ENCODE measurements at places on chromosomes 6 and 20.

DNA sequence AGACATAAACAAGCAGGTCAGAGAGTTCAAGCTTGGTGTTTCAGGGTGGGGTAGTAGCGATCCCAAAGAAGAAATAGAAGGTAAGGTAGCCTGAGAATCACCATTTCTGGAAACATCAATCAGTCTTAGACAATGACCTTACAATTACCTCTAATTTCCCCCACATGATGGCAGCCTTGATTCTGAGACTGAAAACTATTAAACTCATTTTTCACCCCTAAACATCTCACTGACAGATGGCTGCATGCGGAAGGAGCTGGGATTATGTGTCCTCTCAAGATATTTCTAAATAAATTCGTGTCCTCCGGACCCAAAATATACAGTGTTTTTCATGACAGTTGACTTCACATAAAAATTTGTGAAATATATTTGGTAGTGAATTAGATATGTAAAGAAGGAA, 61.0 kb downstream of the KIF6 start:
- no peak for DNase-seq

GRCh38 chr6:128848212-128848935, 34.6 kb upstream of the LAMA2 start:
- no peak for DNase-seq

- DNase-seq = no peak
These were observed 44.6 kb upstream of the DDR1 start for GRCh38 chr6:30839671-30840070.

DNA sequence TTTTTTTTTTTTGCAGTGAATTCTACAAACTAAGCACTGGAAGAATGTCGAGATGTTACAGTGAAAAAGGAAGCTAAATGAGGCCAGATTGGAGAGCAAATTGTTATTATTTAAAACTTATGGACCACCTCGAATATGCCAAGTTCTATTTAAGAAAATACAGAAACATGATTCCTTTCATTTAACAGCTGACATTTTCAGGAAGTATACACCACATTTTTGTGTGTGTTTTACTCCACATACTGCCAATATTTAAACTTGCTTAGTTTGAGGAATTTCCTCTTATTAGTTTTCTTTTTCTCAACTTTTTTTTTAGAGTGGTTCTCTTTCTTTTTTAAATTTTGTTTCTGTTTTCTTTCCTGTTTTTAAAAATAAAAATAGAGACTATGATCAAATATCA, 37.0 kb upstream of the GCLC start:
- no peak for DNase-seq

DNA sequence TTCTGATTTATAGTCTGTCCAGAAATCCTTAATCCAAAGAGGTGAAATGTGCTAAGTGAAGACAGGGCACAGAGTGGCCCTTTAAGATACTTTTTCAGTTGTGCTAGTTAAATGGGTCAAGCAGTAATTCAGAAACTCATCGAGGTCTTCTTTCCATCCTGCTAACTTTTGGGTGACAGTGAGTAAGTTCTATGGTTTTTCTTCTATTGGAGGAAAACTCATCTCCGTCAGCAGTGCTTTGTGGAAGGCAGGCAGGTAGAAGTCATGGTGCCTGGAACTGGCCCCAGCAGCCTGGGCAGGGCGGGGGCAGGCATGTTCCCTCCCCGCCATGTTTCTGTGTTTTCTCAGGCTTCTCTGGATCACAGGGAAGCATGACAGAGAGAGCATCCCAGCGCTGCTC, 66.5 kb upstream of the SCP2D1 start:
- no peak for DNase-seq

DNA sequence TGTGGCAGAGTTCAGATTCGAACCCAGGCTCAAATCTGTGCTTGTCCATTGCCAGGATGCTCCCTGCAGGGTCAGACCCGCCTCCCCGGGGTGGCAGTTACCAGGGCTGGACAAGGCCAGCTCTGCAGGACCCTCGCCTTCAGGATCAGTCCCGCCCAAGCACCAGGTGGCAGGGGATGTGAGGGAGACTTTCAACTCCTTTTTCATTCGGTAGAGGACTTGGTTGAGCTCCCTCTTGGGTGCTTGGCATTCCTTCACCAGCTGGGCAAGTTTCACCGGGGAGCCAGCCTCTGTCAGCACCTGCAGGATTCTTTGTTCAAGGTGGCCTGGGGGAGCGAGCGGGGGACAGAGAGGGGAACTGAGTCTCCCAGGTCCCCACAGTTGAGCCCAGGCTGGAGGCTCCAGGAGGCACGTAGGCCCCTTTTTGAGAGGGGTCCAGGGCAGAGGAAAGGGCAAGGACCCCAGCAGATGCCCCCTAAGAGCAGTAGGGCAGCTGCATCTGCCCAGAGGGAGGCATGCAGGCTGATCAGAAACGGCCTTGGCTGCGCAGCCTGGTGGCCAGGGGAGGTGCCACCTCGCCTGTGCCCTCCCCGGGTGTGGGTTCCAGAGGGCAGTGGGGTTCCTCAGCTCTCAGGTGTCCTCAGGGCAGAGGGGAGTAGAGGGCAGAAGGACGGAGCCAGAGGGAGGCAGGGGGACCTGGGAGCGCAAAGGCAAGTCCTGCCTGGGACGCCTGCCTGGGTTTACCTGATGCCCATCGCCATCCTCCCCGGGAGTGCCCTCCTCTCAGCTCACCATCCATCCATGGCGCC, 3.9 kb downstream of the ZBP1 start:
- DNase-seq = no peak

- no peak for DNase-seq
These were observed 82.3 kb downstream of the YTHDF1 start for GRCh38 chr20:63133481-63134091.
